ENCODE measurements at places on chromosomes 6 and 20.

DNA sequence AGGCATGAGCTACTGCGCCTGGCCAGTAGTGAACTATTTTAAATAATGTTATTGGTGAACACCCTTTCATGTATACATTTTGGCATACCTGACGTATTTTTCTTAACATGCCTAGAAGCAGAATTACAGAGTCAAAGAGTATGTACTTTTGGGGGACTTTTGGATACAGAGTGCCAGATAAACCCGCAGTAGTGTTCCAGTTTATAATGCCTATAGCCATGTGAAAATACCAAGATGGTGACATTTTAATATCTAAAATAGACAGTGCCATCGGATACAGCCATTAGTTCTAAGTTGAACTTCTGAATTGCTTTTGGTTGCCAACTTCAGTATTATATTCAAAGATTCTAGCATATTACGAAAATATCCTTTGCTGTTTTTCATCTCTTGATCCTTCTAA lies 20.3 kb downstream of the TM9SF4 start:
- DNase-seq: no peak

DNA sequence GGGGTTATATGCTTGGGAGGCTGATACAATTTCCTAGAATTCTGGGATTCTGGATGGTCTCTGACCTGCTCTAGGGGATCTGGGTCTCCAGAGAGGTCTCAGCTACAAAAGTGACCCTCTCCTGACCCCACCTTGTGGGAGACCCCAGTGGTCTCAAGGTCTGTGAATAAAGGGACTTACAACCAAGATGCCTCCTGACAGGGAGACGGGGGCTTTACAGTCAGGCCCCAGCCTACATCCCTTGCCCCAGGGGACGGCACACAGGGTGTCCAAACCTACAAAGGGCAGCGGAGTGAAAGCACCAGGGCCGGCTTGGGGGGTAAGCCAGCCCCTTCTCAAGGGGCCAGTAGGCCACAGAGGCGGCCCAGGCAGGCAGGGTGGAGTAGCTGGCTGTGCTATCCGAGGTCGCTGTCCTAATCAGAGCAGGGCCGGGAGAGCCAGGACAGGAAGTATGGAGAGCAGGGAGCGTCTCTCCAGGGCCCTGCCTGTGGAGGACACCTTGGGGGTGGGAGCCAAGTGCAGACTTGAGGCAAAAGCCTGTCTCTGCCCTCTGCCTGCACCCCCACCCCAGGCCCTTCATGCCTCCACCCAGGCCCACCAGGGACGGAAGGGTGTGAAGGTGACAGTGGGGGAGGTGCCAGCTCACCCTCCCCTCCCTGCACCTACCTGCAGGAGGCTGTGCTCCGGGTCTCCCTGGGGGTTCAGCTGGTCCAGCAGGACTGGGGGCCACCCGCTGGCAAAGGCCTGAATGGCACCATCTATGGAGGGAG lies 3.5 kb downstream of the GFRA4 start:
- no peak for DNase-seq

GRCh38 chr6:11814106-11814505 lies 35.5 kb upstream of the ADTRP start:
- DNase-seq: no peak

DNA sequence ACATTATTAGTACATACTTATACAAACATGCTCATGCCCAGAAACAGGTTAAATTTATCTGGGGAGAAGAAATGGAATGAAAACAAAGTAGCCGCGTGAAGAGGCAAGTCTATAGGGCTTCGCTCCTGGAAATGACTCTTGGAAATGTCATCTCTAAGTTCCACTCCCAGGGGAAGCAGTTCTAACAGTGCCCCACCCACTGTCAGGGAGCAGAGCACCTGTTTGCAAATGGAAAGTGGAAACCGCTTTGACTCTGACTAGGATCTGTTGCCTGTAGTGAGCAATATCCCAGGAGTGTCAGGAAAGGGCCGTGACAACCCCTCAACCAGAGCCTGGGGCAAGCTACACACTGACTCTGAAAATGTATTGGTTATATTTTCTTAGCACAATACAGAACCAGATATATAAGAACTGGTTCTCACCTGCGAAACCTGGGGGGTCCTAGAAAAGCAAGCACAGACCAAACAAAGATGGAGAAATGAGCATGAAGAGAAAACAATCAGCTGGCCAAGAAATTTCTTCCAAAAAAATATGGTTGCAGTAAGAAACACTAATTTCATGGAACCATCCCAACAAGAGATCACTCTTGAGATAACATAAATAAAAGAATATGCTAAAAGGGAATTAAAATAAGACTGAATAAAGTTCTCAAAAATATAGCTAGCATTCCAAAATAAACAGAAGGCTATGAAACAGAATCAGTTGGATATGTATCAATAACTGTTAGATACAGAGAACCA lies 47.5 kb upstream of the CRISP1 start:
- no peak for DNase-seq

DNA sequence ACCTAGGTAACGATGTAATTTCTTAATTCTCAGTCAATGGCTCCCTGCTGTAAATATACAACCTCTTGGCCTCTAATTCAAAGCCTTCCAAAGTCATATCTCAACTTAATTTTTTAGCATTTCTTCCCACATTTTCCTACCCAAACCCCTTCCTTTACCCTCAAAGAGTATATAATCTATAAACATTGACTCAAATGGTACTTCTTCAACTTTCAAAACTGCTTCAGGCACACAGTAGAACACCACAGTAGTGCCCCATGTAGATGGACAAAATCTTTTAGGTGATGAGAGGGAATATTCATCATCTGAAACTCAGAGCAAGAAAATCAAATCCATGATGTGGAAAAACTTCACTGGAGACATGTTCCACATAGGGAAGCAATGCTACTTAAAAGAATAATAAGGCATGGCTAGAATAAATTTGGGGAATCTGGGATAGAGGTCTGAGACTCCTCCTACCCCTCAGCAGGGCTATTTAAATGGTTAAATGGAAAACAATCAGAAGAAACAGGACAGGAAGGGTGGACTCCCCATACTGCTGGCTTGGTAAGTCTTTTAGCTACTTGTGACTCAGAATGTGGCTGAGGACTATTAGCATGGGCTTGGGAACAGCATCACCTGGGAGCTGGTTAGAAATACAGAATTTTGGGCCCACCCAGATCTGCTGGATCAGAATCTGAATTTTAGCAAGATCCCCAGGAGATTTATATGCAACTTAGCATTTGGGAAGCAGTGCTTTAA lies 6.4 kb downstream of the SLC22A2 start:
- DNase-seq: no peak

DNA sequence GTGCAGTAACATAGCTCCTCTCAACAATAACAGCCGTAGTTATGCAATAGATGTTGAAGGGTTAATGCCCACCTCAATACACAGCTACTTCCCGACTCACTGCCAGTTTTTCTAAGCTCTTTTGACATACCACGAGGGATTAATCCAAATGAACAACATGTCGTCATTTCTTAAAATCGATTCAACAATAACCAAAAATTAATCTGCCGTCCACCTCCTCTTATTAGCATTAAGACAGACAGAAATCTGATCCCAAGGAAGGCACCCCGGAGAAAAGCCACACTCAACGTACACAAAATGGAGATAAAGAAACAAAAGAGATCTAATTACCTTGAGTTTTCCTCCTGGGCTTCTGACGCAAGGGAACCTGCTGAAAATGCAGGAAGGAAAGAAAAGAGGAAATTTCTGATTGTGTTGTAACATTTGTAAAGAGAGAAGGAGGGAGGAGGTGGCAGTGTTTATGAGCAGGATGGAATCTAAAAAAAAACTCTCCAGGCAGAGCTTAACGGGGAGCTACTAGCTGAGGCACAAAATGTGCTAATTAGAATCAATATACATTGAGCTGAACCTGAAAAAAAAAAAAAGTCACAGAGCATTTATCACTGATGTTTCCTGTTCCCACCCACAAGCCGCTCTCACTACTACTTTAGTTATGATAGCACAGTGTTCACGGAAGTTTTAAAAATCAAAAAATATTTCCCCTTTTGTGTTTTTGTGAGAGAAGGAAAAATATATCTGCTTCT lies 109.3 kb downstream of the IPCEF1 start:
- no peak for DNase-seq

DNA sequence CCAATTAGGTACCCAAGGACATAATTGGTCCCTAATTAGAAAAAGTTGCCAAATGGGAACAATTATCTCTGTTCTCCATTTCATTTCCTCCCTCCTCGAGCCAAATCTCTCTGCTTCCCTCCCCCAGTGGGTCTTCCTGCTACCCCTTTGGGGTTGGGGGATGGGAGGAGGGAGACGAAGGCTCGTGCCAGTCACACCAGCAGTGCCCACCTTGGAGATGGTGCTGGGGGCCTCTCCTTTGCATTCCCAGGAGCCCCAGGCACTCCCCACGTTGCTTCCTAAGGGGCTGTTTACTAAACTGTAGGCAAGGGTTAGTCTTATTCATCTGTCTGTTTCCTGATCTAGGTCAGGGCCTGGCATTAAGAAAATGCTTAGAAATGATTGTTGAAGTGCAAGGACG lies 33.1 kb downstream of the MDFI start:
- DNase-seq: no peak

DNA sequence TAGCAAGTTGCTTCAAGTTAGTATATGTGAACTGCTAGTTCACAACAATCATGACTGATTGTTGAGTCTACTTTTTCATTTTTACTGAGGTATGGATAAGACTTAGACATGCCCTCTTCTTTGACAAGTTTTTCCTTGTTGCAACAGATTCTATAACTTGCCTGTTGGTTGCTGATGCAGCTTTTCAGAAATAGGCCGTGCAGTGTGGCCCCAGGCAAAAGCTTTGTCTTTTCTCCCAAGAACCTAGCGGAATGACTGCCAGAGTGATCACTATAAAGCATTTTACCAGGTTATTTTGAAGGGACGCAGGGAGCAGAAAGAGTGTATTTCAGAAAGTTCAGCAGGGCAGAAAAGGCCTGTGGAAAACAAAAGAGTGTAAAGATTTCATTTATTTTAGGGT lies 16.0 kb downstream of the HECA start:
- no peak for DNase-seq

- DNase-seq: peak; percentile 4
These were observed 636.6 kb upstream of the MAN1A1 start for GRCh38 chr6:119985952-119986736.

DNA sequence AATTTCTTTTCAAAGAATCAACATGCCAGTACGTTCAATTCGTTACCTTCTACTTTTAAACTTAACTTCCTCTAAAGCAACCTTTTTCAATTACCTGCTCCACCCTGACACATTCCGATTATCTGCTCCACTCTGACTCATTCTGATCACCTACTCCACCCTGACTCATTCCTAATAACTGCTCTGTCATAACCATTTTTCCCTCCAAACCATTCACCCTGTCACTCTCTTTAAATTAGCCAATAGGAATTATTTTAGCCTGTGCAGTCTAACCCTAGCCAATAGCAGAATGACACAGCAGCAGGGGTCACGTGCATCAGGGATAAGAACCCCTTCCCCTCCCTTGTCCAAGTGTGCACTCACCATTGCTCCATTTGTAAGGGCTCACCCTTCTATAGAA lies 557.4 kb upstream of the EYS start:
- DNase-seq: no peak

GRCh38 chr20:39097889-39098288 lies 135.7 kb downstream of the DHX35 start:
- DNase-seq: no peak

GRCh38 chr6:135018941-135019340 lies 35.7 kb downstream of the HBS1L start:
- DNase-seq: no peak

- DNase-seq: peak; percentile 42
These were observed 63.3 kb upstream of the ZNF133 start for GRCh38 chr20:18224968-18225568.

DNA sequence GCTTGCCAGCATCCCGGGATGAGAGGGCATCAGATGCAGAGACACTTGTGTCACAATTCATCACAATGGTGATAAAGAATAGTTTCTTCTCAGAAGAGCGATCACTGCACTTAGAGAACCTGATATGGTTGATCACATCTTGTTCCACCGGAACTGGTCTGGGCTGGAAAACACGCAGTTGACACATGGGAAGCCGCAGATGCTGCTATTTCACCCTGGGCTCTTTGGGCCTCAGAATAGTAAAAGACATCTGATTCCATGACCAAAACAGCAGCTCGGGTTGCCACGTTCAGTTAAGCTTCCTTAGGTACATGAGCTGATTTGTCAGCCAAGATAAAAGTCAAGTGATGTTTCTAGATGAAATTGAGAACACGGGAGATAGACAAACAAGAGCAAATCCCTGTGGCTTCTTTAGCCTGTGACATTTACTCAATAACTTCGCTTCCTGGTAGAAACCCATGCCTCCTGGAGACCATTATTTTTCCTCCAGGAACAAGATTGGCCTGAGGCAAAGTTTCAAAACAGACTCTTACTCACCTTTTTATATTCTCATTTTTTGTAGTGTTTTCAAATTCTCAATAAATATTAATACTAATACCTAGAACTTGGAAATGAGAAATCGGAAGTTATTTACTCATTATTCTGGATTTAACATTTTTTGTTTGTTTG lies 59.4 kb downstream of the TRMT6 start:
- peak; percentile 27 for DNase-seq

- no peak for DNase-seq
These were observed 78.8 kb upstream of the ZBTB24 start for GRCh38 chr6:109561844-109562243.

DNA sequence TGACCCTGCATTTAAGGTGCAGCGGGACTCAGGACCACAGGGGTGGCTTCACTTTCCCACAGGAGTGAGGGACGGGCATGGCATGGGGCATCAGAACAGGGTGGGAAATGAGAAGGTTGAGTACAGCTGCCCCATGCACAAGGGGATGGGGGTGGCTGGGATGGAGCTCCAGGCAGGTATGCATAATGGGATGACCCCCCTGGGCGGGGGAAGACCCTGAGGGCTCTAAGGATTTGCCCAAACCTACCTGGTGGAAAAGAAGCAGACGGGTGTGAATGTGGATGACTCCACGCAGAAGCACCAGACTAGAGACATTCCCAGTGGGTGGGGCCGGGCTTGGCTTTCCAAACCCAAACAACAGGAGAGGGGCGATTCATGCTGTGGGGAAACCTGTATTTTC lies 200.3 kb downstream of the SYNDIG1 start:
- DNase-seq: no peak

GRCh38 chr6:129510950-129511349 lies 199.0 kb downstream of the ARHGAP18 start:
- no peak for DNase-seq
